HT-29 (cell line): ENCODE measurements at places on chromosomes 1 and 21. TPM values are rescaled to one million over a fixed set of nuclear protein-coding genes. Genes with fewer than 3 reads are reported as not detected.

Gene CNR2
- total RNA-seq: not detected in 2 replicates

Gene MAD2L2
- 74.0 and 80.2 TPM in 2 replicates for total RNA-seq

Gene LAX1
- not detected in 2 replicates for total RNA-seq

Gene LAMC1
- 12.1 and 13.1 TPM in 2 replicates for total RNA-seq

Gene DIO1
- total RNA-seq: not detected in 2 replicates
